ENCODE measurements at places on chromosomes 13 and 19. TPM values are rescaled to one million over a fixed set of nuclear protein-coding genes. Genes with fewer than 3 reads are reported as not detected.

Gene ADAMTS10
- polyA plus RNA-seq, result 28.3 TPM

Gene LTBP4
- polyA plus RNA-seq, result 154 TPM

Gene BLOC1S3
- 5.4 TPM for polyA plus RNA-seq

Gene CARD8
- polyA plus RNA-seq, result 39.3 TPM

Gene ZNF429
- 21.5 TPM for polyA plus RNA-seq

Gene DACH1
- 11.4 TPM for polyA plus RNA-seq

Gene CSNK1G2
- polyA plus RNA-seq, result 29.5 TPM

Gene LIG4
- 11.2 TPM for polyA plus RNA-seq

Gene LHB
- not detected for polyA plus RNA-seq

Gene CCL25
- not detected for polyA plus RNA-seq

Gene LGALS14
- polyA plus RNA-seq, result not detected

Gene GARIN5A
- not detected for polyA plus RNA-seq

Gene KISS1R
- not detected for polyA plus RNA-seq

Gene CEACAM5
- 0.34 TPM for polyA plus RNA-seq

Gene PCSK4
- polyA plus RNA-seq, result not detected

Gene ZNF274
- polyA plus RNA-seq, result not detected

Gene KIR2DL1
- not detected for polyA plus RNA-seq

Gene CEACAM19
- 9.1 TPM for polyA plus RNA-seq
